Naive thymus-derived CD4-positive, alpha-beta T cell (primary cell): ENCODE measurements at places on chromosomes 7 and 10.

- DNase-seq: no peak
Measured at GRCh38 chr10:97737770-97738265, 890 bp downstream of the ZFYVE27 start.

GRCh38 chr10:99671386-99671785 is 12.1 kb downstream of the ENTPD7 start:
- no peak for DNase-seq

DNA sequence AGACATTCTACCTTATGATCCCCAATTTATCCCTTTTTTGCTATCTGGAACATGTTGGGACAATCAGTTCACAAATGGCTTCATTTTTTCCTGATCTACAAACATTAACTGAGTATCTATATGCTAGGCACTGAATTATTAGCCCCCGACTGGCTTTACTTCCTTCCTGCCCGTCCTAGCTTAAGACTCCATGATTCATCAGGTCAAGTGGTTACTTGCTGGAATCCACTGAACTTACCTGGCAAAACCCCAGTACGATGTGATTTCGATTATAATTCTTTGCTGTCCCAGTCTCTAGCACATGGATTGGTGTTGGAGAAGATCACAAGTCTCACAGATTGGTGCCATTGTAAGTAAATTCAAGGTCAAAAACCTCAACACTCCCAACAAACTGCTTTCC is 77.1 kb downstream of the ORC5 start:
- no peak for DNase-seq

DNA sequence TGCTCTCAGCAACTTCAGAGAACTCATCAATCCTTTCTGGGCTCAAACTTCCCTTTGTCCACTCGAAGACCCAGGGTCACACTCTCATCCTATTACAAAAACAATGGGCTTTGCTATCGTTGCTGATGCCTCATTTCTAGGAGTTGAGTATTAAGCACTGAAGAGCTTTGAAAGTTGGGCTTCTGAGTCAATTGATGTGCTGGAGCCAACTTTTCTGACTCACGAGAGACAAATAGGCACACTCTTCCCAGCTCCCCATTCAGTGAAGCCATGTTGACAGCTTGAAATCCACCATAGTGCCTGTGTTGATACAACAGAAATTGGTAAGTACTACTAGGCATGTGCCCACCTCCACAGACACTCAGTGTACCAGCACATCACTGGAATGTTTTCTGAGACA is 97.5 kb upstream of the PRSS58 start:
- DNase-seq: no peak

GRCh38 chr10:113093188-113094113 is 143.4 kb downstream of the TCF7L2 start:
- no peak for DNase-seq

DNA sequence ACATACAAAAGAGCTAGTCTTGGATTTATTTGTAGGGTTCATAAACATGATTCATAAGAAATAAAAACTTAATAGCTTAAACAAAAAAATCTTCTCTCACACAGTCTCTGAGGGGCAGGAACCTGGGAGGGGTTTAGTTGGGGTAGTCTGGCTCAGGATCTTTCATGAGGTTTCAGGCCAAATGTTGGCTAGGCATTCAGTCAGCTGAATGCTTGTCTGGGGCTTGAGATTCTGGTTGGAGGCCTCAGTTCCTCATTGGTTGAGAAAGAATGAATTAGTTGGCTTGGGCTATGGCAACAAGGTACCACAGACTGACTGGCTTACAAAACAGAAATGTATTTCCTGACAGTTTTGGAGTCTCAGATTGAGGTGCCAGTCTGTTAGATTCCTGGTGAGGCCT is 74.3 kb downstream of the ANKRD7 start:
- DNase-seq: no peak

DNA sequence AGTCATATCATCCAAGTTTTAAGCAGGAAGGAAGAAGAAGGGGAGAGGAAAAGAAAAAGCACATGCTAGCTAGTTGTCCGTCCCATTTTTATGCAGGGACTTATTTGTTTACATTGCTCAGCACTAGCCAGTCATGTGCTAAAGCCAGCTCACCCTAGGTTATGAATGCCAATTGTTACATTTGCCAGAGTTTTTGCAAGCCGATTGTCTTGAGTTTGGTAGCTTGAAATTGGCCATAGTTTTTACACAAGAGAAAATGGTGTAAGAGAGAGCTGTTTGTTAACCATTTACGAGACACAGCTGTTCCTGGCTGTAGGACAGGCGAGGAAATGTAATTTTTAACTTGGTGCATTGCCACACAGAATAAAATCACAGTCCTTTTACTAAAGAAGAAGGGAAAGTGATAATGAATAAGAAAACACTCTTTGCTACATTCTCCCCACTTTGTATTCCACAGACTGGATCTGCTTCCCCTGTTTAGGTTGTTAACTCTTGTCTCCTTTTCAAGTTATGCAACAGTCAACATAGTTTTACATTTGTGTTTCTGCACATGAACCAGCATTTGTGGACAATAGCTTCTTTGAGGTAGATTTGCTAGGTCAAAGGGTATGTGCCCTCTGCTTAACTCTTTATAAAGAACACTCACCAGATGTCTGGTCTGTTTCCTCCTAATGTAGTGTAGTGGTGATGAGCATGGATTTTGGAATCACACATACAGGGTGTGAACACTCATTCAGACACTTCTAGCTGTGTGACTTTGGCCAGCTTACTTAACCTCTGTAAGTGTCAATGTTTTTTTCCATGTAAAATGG is 357.2 kb downstream of the LRMDA start:
- DNase-seq: no peak

DNA sequence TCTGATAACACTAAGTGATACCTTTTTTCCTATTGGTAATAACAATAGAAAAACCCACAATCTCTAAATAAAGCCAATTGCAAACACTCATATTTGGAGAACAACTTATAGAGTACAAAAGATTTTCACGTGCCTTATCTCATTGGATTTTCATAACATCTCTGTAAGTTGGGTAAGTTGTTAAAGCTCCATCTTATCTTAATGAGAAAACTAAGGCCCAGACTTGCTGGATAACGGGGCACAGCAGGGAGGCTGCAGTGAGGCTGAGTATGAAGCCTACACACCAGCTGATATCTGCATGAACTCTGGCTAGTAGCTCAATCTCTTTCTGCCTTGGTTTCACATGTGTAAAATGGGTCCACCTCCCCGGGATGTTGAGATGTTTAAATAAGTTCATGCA is 26.8 kb downstream of the CPVL start:
- no peak for DNase-seq

DNA sequence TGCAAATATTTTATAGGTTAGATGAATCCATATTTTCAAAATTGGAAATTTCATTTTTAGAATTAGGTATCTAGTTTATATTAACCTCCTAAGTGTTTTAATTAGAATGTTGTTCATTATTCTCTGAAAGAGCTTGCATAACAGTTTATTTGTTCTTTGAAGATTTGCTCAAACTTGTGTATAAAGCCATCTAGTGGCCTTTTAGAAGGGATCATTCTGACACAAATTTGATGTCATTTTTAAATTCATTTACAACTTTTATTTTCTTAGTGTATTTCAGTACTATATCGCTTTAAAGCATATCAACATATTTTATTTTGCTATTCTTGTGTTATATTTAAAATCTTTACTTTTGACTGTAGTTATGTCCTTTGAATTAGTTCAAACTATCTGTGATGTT is 527.0 kb upstream of the NRG3 start:
- no peak for DNase-seq

GRCh38 chr10:78831461-78831860 is 237.3 kb upstream of the ZMIZ1 start:
- no peak for DNase-seq

DNA sequence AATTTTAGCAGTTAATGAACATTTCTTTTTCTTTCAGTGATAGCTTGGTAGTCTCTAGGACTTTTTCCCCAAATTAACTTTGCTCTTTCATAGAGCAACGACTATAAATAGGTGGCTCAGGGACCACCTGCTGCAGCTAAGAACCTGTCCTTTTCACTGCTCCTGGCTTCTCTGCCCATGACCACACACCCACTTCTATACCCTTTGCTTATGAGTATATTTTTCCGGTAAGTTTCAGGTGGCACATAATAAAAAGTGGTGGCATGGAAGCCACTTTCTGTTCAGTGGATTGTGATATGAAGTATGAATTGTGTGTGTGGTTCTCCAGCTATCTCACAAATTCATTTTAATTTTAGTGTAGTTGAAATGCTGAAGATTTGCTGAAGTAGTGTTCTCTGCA is 1.2 kb downstream of the ING3 start:
- DNase-seq: no peak

DNA sequence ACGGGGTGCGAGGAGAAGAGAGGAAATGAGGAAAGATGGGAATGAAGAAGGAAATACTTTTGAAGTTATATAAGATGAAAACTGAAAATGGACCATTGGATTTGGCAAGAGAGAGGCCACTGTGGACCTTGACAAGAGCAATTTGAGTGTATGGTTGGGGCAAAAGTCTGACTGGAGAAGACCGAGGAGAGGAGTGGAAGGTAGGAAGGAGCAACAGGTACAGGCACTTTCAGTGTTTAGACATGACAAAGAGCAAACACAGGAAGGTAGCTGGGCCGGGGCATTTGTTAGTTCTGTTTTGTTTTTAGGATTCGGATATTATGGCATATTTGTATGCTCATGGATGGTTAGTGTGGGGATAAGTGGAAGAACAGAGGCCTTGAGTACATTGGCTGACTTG is 99.4 kb downstream of the TAF3 start:
- no peak for DNase-seq

GRCh38 chr10:130045091-130045652 is 65.5 kb downstream of the C10orf143 start:
- no peak for DNase-seq

GRCh38 chr10:80518143-80518806 is 19.4 kb upstream of the SH2D4B start:
- DNase-seq: no peak

- no peak for DNase-seq
Measured at GRCh38 chr10:104322416-104322782, 15.9 kb downstream of the ITPRIP start.

DNA sequence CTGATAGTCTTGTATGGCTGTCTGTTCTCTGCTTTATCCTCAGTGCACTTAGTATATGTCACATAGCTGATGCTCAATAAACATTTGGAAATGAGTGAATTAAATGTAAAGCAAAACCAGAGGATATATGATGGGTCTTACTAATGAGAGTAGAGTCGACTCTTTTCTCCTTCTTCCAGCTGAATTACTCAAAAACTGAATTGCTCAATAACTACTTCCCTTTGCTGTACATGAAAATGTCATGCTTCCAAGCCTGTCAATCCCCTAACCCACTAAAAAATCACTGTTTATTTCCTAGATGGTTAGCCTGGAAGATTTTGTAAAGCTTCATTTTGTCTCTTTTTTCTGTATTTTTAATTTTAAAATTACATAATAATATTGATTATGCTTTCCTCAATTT is 88.0 kb downstream of the OR13A1 start:
- DNase-seq: no peak

DNA sequence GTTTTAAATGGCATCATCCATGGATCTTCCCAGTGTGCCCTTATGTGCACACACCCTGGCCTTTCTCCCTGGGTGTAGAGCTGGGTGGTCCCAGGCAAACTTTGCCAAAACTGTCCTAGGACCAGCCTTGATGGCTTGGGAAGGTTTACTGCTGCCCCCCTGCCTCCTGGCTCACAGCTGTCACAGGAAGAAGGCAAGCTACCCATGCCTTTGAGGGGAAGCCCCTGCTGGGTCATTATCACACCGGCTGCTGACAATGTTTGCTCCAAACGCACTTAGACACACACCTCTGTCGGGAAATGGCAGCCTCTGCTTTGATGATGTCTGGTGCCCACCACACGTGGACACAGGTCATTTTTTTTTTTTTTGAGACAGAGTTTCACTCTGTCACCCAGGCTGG is 25.2 kb upstream of the FIGNL1 start:
- no peak for DNase-seq

DNA sequence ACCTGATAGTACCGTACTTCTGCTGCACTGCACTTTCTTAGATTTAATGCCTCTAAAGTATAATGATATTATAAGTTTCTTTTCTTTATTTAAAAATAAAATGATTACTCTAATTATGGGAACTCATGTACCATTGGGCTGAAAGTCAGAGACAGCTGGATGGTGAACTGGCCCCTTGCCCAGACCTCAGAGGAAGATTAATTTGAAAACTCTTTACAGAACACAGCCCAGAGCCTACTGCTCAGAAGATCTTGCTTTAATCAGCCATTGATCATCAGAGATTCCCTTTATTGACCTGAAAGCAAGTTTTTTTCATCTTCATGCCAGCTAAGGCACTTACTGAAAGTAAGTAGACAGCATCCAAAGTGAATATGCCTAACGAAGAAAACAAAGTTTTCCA is 341.7 kb downstream of the GFRA1 start:
- no peak for DNase-seq

GRCh38 chr10:11018855-11019631 is 1.4 kb downstream of the CELF2 start:
- no peak for DNase-seq

GRCh38 chr10:78696791-78697395 is 371.9 kb upstream of the ZMIZ1 start:
- no peak for DNase-seq

DNA sequence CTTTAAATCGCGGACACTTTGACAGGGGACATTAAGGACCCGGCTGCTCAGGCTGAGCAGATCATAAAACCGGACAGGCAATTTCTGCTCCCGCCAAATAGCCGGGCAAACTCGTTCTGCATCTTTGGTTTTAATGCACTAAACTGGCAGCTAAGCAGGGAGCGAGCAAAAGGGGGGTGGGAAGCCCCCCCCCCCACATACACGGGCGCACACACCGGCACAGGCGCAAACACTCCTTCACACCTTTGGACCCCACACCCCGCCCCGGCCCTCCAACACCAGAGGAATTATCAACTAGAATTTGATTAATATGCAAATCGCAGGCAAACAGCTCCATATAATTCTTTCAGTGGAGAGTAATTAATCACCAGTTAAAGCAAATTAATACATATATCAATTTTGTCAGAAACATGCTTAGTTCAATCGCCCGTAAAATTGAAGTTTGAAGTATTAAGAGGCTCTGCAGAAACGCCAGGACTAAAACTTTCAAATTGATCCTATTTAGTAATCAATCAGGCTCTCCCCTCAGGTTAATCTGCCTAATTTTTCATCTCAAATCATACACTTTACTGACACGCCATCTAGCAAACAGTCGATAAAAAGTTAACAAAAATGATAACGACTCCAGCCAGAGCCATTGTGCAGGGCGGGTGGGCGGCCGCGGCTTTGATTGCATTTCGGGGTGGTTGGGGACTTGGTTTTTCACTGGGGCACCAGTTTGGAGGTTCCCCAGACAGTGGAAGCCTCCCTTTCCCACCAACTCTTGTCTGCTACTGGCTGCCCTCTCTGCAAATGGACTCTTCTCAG is 9.9 kb downstream of the LBX1 start:
- DNase-seq: no peak

GRCh38 chr7:69599955-69600709 is 1.9 kb downstream of the AUTS2 start:
- no peak for DNase-seq

GRCh38 chr10:119263951-119264617 is 56.7 kb downstream of the GRK5 start:
- no peak for DNase-seq

- DNase-seq: no peak
Measured at GRCh38 chr7:11480143-11480542, 351.9 kb downstream of the THSD7A start.
